Activated CD8-positive, alpha-beta memory T cell treated with anti-CD3 and anti-CD28 coated beads for 1 hour (primary cell): ENCODE measurements at places on chromosomes 4 and X.

DNA sequence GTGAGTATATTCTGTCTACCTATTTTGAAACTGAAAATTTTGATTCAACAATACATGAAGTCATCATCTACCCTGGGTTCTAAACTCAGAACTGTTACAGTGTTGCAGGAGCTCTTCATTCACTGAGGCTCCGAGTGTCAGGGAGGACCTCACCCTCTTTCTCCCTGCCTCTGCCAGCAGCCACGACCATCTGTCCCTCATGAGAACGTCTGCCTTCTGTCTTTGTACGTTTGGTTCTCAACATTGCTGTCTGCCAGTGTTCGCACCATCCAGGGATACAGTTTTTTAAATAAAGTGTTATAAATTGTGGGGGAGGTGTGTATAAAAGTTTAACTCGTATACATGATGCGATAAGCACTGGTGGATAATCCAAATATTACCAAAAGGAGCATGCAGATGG lies 55.5 kb downstream of the TRAPPC11 start:
- no peak for DNase-seq

DNA sequence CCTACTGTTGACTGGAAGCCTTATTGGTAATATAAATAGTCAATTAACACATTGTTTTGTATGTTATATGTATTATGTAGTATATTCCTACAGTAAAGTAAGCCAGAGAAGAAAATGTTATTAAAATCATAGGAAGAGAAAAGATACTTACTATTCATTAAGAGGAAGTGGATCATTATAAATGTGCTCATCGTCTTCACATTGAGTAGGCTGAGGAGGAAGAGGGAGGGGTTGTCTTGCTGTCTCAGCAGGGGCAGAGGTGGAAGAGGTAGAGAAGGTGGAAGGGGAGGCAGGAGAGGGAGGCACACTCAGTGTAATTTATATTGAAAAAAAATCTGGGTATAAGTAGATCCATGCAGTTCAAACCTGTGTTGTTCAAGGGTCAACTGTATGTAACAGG lies 10.6 kb downstream of the CDKL5 start:
- no peak for DNase-seq

- no peak for DNase-seq
Observed at GRCh38 chr4:77619408-77619807, 13.8 kb downstream of the CXCL13 start.

GRCh38 chr4:153541456-153542096 lies 75.4 kb downstream of the TMEM131L start:
- DNase-seq: no peak

DNA sequence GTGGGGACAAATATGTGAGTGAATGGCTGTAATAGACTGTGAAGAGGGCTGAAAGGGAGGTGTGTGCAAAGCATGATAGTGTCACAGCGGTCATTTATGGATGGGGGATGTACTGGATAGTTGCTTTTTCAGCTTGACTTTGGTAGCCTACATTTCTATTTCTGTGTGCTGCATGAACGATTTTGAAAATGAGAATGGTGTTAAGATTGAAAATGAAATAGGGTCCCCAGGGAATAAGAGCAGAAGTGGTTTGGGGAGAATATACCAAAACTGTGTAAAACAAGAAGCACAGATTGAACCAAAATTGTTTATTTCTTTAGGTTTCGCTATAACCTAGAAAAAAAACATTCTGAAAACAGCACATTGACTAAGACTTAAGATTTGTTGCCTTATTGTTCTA lies 58.8 kb upstream of the CLNK start:
- DNase-seq: no peak

GRCh38 chr4:132227151-132227856 lies 921.8 kb upstream of the PCDH10 start:
- no peak for DNase-seq

DNA sequence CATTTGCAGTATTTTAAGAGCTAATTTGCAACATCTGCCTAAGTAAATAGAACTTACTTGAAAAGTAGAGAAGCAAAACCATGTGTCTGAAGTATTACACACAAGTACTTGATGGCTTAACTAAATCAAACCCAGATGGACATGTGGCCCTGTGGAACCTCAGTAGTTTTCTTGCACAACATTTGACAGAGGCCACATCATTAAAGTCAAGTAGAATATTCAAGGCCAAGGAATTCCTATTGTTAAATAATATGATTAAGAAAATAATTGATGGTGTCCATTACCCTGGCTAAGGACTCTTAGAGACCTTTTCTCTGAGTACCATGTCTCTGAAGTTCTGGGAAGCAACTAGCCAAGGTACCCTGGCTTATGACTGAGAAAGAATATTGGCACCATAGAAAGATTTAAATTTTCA lies 135.4 kb upstream of the OTUD4 start:
- DNase-seq: no peak

- DNase-seq: no peak
Observed at GRCh38 chrX:40968180-40968579, 117.1 kb upstream of the USP9X start.

GRCh38 chr4:170038232-170038631 lies 12.0 kb upstream of the MFAP3L start:
- no peak for DNase-seq

DNA sequence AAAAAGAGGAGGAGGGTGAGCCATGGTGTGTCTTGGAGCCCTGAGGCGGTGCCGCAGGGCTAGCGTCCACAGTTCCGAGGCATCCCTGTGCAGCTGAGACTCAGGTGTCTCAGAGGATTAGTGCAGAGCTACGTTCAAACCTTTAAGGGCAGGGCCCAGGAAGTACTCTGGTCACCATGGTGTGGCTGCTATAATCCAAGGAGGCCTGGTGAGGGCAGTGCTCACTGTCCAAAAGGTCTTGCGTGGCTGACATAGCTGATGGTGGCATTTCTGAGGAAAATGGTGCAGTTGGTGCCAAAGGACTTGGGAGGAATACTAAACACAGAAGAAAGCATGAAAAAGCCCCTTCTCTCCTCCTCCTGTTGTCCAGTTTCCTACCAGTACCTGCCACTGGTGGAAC lies 146.9 kb downstream of the DCHS2 start:
- no peak for DNase-seq

DNA sequence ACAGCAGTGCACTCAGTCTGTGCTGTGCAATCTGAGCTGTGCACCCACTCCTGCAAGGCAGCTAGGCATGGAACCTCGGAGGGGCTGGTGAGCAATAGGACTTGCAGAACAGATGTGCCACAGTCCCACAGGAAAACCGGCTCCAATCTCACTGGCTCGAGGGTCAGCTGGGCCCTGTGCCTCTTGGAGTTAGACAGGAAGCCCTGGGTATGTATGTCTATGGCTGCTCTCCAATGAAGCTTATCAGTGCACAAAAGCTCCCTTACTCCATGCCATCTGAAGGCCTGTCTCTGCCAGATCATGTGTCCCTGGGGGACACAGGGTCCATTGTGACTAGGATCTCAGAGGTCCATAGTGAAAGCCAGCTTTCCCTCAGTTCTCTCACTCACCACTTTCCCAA lies 335.8 kb downstream of the SH3BGRL start:
- DNase-seq: no peak

DNA sequence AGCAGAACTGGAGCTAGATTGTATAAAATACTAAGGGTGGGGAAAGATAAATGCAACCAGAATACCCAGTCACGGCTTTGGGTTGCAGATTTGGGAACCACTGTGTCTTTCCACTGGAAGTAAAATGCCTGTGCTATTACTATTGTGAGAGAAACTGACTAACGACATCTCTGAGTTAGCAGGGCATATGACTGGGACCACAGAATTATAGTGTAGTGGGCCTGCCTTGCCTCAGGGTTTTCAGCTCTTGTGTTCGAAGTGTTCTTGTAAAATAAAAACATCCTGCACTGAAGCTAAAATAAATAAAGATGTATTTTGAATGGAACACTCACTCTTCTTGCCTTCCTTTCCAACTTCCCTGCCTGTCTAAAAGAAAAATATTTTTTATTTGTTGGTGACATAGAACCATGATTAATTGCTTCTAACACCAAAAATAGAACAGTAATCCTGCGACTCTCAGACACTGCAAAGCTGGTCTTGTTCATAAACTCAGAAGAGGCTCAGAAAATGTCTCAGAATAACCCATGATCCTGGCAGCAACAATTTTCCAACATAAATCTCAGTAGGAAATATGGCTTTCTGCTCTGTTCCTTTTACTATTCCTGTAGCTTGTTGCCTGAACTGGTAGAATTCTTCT lies 104.2 kb downstream of the FAM47B start:
- no peak for DNase-seq

GRCh38 chr4:15233626-15234025 lies 194.2 kb upstream of the C1QTNF7 start:
- no peak for DNase-seq

- no peak for DNase-seq
Observed at GRCh38 chr4:125456075-125456474, 141.3 kb downstream of the FAT4 start.

DNA sequence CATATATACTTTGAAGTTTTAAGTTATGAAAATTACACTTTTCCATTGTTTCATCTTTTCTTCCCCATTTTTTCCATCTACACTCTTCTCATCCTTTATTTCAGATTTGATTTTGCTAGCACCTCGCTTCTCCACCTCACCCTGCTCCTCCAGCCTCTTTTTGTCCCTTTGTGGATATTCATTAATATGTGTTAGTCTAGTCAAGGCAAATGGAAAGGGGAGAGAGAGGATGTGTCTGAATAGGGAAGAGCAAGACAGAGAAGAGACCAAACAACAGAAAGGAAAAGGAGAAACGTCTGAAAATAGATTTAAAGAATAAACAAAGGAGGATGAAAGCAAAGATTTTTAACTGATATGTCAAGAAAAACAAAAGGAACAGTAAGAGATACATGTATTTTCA lies 24.1 kb downstream of the GPM6A start:
- no peak for DNase-seq

GRCh38 chrX:70168238-70169188 lies 8.8 kb upstream of the DGAT2L6 start:
- DNase-seq: no peak

DNA sequence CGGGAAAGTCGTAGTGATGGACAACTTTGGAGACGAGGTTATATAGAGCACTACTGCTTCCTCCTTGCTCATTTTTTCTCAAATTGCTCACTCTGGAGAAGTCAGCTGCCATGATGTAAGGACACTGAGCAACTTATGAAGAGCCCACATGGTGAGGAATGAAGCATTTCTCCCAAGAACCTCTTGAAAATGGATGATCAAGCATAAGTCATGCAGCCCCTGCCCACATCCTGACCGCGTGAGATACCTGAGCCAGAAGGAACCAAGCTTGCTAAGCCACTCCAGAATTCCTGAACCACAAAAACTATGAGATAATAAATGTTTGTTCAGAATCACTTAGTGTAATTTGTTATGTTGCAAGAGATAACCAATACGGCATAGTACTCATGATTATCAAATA lies 42.8 kb downstream of the PDE5A start:
- DNase-seq: no peak

DNA sequence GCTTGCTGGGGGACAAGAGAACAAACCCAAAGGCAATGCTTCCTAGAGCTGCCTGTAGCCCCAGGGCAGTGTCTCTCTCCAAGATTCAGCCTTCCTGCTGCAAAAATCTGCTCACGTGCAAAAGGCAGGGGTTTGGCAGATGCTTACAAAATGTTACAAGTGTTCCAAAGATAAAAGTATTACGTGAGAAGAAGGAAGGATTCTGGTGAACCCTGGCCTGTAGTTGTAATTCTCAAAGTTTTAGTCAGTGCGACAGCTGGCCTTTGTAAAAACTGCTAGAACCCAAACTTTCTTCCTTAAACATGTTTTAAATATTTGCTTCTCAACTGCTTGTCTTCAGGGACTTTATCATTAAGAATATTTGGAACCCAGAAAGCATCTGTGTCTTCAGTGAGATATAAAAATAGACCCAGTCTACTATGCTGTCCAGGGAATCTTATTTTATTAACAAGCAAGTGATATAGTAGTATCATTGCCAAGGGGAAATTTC lies 232.3 kb downstream of the FRMPD4 start:
- no peak for DNase-seq

GRCh38 chr4:173074501-173074946 lies 94.1 kb upstream of the GALNT7 start:
- no peak for DNase-seq

GRCh38 chr4:39062094-39062769 lies at the start of gene KLHL5:
Gene KLHL5, plus strand, starts transcription at chr4:39062232. Its CDS starts 421 bp downstream, at chr4:39062653.
- DNase-seq: no peak

GRCh38 chrX:13007519-13008188 lies 32.7 kb downstream of the TMSB4X start:
- DNase-seq: no peak

DNA sequence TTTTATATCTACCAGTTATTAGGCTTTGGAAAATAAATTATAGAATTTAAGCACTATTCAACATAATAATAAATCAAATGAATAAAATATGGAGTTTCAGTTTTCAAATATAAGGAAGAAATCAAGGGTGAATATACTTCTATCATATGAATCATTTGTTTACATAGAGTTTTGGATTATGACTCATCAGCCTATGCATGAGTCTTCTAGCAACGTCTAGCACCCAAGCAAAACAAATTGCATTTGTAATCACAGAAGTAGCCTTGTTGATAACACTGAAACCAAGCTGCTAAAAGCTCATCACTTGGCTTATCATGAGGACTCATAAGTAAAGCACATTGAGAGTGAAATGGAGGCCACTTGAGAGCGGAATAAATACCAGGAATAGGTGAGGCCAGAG lies 434.6 kb downstream of the PCDH11X start:
- no peak for DNase-seq

- DNase-seq: no peak
Observed at GRCh38 chr4:5127556-5127955, 76.3 kb downstream of the STK32B start.

- no peak for DNase-seq
Observed at GRCh38 chrX:110215411-110215810, 102.5 kb downstream of the AMMECR1 start.

GRCh38 chr4:25756503-25756902 lies 100.9 kb downstream of the SLC34A2 start:
- no peak for DNase-seq

DNA sequence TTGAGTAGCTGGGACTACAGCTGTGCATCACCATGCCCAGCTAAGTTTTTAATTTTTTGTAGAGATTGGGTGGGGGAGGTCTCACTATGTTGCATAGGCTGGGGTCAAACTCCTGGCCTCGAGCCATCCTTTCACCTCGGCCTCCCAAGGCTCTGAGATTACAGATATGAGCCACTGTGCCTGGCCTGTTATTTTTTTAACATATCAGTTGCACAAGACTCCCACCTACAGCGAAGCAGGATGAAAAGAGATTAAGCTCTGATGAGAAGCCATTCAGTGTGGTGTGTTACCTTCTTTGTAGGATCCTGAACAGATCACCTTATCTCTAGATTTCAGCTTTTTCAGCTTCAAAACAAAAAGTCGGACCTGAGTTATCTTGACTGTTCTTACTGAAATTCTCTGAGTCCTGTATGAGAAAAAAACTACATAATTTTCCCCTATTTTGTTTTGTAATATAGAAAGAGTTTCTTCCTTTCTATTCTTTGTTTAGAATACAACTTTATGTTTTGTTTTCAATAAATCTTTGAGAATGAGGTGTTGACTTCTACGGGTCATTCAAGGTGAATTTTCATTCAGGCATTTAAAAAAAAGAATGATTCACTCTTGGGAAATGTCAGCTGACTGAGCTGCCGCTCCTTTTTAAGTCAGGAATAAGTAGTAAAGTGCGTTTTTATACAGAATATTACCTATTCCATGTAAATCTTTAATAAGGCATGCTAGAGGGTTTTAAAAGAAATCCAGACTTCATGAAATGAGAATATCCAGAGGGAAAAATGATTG lies 134.6 kb downstream of the ARSF start:
- no peak for DNase-seq

- DNase-seq: no peak
Observed at GRCh38 chrX:3468031-3468430, 121.6 kb upstream of the MXRA5 start.

GRCh38 chr4:112818594-112818965 lies 181.6 kb downstream of the LARP7 start:
- DNase-seq: no peak
